ENCODE measurements at places on chromosomes 3 and 15.
A peak's percentile ranks its signal among the peaks of the same experiment; 100 is the strongest.

DNA sequence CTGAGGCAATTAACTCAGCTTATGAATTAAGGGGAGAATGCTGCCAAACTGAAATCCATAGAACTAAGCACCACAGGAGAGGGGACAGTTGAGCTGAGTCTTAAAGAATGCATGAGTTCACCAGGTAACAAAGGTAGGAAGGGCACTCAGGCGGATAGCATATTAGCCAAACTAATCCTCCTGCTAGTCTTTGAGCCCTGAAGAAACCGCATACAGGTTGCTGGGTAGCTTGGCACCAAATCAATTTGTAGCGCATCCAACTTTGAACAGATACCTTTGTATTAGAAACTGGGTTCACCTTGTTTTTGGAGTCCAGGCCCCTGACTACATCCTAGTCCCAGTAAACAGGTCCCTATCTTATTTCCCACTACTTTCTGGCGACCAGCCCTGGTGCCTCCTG lies 93.7 kb downstream of the FRMD4B start:
- no peak for DNase-seq

- DNase-seq, result no peak
Observed at GRCh38 chr15:82540984-82541431, 751 bp upstream of the RPS17 start.

GRCh38 chr3:98778852-98779413 lies 15.8 kb downstream of the ST3GAL6 start:
- peak; percentile 64 for DNase-seq

DNA sequence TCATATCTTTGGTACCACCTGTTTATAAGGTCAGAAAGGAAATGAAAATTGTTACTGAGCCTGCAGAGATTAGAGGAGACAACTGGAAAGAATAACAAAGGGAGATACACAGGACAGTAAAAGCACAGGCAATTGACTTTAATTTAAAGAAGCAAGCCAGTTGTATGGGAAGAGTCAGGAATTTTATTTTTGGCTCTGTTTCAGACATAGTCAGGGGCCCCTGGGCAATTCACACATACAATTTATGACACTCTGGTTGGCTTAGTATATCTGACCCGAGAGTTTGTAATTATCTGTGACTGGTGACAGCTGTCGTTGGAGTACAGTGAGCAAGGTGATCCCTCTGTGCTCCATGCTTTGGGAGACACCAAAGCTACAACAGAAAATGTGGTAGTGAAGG lies 591.9 kb upstream of the NECTIN3 start:
- no peak for DNase-seq

DNA sequence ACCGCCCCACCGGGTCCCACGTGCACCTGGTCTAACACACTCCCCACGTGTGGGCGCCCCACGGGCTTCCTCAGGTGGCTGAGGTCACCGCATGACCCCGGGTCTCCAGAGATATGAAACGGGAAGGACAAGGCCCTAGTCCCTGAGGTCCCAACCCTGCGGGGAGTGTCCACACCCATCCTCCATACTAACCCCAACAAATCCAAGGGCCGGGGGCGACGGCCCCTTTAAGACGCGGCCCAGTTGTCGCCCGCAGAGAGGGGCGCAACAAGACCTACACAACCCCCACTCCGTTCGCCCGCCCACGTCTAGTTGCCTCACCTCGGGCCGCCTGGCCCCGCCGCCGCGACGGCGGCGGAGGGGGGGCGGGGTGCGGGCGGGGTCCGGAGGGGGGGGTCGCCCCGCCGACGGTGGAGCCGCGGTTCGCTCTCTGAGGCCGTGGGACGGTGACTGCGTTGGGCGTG lies 396 bp downstream of the INO80 start:
- DNase-seq, result peak; percentile 39

- no peak for DNase-seq
Observed at GRCh38 chr3:100401674-100402041, 319 bp downstream of the LNP1 start.

DNA sequence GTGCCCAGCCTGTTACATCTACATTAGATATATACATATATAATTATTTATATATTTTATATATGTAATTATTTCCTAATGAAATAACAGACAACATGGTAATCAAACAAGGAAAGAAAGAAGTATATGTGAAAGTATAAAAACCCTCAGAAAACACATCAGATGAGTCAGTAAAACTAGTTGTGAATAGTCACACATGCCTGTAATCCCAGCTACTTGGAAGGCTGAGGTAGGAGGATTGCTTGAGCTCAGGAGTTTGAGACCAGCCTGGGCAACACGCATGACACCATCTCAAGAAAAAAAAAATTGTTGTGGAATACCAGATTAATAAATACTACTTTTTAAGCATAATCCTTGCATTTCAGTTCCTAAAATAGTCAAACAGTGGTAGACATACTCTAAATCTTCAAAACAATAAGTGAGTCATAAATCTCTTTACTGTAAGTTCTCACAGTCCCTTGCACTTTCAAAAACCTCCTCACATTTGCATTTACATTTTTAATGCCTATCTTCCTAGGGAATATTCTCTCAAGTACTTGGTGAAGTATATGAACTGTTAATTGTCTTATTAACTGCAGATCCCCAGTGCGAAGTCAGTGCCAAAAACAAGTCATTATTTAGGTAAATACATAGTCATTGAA lies 106.5 kb downstream of the MYO9A start:
- DNase-seq, result no peak

DNA sequence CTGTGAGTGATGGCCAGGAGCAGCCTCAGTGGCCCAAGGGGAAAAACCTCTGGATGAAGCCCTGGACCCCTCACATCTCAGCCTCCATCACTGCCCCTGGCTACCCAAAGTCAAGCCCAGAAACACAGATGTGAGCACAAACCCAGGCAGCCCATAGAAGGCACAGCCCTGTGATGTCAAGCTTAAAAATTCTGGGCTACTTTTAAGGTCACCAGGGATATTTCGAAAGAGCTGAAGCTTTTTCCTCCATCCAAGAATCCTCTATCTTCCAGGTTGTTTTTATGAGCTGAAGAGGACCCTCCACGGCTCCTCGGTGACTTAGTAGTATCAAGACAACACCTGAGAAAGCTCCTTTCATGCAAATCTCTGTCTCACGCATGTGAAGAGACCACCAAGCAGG lies 11.5 kb downstream of the LIPC start:
- no peak for DNase-seq

- DNase-seq, result no peak
Observed at GRCh38 chr15:39344662-39345141, 236.2 kb upstream of the THBS1 start.

GRCh38 chr3:6821411-6821810 lies 39.5 kb upstream of the GRM7 start:
- no peak for DNase-seq

DNA sequence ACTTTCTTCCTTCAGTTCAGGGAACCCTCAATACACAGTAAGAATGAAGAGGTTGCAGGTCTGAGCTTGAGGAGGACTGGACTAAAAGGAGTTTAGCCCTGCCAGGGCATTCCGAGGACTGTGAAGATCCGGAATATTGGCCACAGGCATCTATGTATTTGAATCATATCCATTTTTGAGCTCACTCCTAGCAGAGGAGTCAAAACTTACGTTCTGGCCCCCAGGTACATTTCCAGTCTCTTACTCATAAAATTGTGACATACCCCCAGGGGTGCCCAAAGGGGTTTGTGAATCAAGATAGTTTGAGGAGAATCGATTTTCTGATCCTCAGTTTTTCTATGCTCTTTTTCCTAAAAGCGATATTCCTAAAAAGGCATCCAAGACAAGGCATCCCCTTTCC lies 27.6 kb upstream of the SRP14 start:
- no peak for DNase-seq

GRCh38 chr3:13166243-13167063 lies 93.2 kb upstream of the IQSEC1 start:
- no peak for DNase-seq

DNA sequence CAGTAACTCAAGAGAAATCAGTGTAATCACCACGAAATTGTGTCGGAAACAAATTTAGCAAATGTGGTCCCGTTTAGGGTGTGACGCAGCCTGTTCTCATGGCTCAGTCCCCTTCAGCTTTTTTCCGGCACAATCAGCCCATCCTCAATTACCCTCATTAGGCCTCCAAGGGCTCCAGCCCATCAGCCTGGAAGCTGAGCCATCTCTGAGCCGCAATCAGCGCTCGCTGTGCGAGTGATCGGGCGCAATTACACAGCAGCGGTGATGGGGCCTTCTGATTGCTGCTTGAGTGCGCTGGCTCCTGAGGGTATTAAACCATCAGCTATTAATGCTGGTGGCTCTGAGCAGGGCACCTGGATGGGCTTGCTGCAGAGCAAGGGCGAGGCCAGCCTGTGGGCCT lies 55.6 kb downstream of the PLXNA1 start:
- no peak for DNase-seq

GRCh38 chr3:141402476-141403171 lies 34.3 kb downstream of the ZBTB38 start:
- no peak for DNase-seq

DNA sequence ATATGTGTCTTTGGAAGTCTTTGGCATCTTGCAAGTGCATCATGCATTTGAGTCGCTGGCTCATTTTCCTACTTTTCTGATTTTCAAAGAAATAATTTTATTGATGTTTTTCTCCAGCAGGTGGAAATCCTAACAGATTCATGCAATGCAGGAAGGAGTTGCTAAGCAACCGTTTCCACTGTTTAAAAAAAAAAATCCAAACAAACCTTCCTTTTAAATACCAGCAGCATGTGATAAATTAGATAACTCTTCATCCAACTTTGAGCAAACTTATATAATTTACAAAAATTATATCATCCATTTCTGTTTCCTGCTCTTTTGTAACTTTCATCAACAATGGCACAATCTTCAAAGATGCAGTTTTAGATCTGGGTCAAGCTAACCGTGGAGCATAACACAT lies 364.1 kb downstream of the MFSD1 start:
- no peak for DNase-seq

GRCh38 chr3:180947761-180948390 lies 35.4 kb downstream of the FXR1 start:
- no peak for DNase-seq

DNA sequence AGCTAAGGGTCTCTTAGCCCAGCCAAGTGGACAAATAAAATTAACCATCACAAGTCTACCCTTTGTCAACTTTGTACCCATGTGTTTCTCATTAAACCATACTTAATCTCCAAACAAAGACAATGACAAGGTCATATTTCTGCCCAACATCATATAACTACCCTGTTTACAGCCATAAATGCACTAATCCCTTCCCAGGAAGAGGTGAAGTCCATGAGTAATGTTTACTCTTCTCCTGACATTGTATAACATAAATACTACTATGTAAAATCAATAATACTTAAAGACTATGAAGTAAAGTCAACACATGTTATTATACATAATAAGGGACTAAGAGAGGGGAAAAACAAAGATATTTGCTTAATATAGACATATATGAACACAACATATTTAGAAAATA lies 38.5 kb upstream of the FAN1 start:
- no peak for DNase-seq

DNA sequence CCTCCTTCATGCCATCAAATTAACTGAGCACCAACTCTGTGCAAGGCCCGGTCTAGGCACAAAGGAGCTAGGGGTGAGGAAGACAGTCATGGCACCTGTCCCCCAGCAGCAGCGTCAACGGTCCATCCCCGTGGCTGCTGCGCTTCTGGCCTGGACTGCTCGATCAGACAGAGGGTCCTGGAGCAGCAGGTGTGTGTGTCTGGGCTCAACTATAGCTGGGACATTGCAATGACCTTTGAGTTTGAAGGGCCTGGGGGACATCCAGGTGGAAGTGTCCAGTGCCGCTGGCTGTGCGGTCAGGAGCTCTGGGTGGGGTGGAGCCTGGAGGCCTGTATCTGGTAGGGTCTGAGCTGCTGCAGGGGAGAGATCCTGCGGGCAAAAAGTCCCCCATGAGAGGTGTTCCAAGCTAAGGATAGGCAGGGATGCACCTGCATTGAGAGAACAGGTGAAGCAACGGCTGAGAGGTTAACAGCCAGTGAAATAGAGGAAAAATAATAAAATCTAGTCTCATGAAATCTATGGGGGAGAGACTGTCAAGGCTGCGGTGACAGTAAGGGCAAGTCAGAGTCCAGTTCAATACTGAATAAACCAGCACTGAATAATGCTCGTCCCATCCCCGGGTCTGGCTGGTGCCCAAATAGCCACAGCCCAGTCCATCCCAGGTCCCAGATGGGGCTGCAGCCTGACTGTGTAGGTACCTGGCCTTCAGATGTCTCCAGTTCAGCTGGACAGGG lies 25.4 kb upstream of the SLC41A3 start:
- no peak for DNase-seq

GRCh38 chr3:173889596-173889995 lies 492.1 kb downstream of the NLGN1 start:
- DNase-seq, result no peak

DNA sequence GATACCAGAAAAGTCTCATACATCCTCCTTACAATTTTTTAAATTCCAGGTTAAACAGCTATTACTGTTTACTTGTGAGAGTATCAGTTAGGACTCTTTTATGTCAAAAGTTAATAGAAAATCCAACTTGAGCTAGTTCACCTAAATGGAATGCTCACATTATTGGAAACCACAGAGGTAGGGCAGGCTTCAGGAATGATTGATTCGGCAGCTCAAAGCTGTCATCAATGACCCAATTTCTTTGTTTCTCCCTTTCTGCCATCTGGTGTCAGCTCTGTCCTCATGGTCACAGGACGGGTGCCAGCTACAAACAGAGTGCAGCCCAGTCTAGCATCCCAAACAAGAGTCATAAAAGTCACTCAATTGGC lies 32.2 kb downstream of the CFAP20DC start:
- DNase-seq, result no peak

GRCh38 chr3:141243271-141243707 lies 11.7 kb downstream of the PXYLP1 start:
- no peak for DNase-seq

GRCh38 chr15:75836959-75837334 lies 6.3 kb upstream of the UBE2Q2 start:
- peak; percentile 46 for DNase-seq

DNA sequence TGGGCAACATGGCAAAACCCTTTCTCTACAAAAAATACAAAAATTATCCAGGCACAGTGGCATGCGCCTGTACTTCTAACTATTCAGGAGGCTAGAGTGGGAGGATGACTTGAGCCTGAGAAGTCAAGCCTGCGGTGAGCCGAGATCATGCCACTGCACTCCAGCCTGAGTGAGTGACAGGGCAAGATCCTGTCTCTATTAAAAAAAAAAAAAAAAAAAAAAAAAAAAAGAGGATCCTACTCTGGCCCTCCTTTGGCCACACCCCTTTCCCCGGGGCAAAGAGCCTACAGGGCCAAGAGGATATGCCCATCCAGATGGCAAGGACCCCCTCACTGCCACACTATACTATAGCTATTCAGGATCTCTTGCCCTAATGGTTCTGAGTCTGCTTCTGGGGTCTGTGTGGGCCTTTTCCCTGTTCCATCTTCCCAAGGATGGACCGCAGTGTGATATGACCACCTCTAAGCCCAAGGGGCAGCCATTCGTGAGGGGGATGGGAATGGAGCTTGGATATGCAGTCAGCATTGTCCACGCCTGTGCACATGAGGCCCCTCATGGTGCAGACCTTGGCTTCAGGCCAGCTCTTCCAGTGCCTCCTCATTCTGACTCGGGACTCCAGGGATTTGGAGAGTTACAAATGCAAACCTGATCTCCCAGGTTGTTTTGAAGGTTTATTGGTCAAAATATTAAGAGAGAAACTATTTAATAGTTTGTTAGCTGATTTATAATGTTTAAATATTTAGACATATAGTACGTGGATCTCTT lies 7.3 kb downstream of the TYRO3 start:
- DNase-seq, result no peak

GRCh38 chr3:64870876-64871646 lies 183.3 kb upstream of the ADAMTS9 start:
- no peak for DNase-seq

Measured in fibroblast of the conjunctiva (primary cell).